ENCODE measurements at places on chromosomes 12 and 14.

DNA sequence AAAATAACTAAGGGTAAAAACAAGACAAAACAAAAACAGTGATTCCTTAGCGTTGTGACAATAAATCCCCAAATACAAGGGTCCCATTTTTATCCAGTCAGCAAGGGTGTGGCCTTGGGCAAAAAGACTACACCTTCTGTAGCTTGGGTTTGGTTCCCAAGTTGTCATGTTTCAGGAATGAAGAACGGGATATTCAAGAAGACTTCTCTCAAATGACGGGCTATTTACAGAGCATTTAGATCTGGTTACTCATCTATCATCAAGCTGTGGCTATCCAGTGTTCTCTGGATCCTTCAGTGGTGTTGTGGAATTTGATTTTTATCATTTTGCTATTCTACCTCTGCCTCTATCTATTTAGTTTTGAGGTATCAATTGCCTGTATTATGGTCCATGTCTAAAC, 219.7 kb downstream of the SLC25A21 start:
- DNase-seq = no peak

DNA sequence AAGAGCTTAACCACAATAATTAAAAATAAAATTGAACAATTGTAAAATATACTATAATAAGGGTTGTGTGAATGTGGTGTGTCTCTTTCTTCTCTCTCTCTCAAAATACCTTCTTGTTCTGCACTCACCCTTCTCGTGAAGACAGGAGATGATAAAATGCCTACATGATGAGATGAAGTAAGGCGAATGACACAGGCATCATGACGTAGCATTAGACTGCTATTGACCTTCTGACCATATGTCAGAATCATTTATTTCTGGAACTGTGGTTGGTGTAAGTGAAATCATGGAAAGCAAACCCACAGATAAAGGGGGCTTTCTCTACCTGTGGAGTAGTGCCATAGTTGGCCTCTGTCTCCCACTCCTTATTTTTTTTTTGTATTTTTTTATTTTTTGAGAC, 37.8 kb upstream of the NUAK1 start:
- DNase-seq = no peak

DNA sequence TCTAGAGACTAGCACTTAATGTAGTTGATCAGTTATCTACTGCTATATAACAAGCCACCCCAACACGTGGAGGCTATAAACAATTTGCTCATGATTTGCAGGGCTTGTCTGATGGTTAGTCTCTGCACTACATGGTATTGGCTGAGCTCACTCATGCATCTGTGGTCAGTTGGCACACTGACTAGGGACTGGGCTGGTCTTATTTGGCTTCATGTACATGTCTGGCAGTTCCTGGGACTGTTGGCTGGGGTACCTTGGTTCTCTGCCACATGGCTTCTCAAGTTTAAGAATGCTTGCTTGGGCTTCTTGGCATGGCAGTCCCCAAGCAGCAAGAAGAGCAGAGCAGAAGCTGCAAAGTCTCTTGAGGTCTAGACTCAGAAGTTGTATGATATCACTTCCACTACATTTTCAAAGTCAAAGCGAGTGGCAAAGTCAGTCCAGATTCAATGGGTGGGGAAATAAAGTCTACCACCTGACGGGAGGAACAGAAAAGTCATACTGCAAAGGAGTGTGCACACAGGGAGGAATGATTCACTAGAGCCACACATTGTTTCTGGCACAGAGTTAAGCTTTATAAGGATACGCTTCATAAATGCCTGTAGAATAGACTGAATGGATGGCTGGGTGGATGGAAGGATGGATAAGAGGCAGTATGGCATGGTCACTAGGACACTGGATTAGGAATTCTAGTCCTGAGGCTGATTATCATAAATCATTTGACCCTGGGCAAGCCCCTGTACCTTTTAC, 44.8 kb upstream of the PTHLH start:
- no peak for DNase-seq

DNA sequence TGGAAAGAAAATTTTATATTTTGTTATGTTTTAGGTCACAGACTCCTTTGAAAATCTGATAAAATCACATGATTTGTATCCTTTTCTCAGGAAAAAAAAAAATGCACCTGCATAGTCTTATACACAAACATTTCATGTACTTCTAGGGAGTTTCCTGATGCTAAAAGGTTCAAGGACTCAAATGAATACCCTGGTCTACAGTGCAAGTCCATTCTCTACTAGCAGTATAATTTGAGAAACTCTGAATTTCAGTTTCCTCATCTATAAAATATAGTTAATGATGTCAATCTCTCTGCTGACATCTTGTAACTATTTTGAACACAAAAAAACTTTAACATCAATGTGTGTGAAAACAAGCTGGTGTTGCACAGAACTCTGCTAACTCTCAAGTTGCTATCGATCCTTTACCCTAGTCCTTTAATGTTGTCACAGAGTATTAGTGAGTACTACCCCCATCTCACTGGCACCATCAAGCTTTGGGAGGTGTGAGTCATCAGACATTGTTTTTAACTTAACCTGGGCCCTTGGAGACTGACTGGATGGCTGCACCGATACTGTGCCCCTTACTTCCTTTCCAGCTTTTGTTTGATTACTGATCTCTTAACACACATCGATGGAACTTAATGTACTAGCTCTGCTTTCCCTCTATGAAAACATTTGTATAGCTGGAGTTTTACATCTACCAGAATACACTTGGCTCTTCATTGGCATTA, 251.9 kb upstream of the SOX5 start:
- no peak for DNase-seq

DNA sequence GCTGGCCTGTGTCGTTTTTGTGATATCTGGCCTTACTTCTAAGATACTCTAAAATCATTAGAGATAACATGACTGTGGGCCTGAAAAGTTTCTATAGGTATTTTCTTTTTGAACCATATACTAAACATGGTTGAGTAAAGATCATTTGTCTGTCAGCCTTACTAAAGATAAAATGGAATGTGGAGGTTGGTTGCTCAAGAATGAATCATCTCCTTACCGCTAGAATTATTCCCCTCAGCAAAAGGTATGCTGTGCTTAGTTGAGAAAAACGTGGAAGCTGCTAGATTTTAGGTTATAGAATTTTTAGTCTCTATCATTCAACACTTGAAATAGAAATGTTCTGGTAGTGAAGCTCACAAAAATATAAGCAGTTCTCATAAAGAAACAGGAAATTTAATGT, 407.3 kb downstream of the AEBP2 start:
- DNase-seq = no peak

DNA sequence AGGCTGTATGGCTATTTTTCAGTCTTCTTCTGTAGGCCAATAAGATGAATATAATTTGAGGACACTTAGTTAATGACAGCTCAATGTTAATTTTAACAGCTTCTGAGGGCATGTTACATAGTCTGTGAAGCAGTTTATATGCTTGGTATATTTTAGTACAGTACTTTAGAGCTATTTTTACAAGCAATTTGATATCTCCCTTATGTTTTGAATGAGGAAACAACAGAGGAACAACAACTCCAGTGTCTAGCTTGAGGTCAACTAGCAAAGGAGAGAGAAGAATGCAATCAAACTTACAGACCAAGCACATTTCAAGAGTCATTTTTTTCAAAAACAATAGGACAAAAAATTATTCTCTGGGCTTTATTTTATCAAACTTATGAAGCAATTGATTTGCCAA, 469.1 kb upstream of the DCN start:
- DNase-seq = no peak

DNA sequence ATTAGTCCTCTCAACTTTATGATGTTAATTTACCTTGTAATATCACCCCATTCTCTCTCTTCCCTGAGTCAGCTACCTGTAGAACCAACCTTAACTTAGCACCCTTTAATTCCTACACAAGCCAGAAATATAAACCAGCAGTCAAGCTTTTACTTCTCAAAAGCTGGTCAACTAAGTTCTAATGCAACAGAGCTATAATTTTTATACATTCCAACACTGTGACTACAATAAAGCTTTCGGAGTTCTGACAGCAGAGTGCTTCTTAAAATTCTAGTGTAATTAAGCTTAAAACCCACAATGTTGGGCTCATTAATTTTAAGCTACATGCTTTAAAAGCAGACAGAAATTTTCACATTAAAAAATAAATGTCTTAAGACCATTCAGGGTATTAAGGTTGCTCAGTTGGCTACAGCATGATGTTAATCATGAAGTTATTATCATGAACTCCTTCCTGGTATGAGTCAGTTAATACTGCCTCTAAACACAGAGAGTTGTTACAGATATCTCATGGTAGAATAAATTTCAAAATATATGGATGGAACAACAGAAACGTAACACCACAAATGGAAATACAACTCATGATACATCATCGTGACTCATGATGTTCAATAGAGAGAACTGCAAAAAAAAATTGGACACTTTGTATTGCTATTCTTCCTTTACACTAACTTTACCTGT, 126.7 kb downstream of the EPS8 start:
- DNase-seq = no peak

Data from H9 (cell line).